ENCODE measurements at places on chromosomes 5 and 9. TPM values are rescaled to one million over a fixed set of nuclear protein-coding genes. Genes with fewer than 3 reads are reported as not detected.
A peak's percentile ranks its signal among the peaks of the same experiment; 100 is the strongest.

DNA sequence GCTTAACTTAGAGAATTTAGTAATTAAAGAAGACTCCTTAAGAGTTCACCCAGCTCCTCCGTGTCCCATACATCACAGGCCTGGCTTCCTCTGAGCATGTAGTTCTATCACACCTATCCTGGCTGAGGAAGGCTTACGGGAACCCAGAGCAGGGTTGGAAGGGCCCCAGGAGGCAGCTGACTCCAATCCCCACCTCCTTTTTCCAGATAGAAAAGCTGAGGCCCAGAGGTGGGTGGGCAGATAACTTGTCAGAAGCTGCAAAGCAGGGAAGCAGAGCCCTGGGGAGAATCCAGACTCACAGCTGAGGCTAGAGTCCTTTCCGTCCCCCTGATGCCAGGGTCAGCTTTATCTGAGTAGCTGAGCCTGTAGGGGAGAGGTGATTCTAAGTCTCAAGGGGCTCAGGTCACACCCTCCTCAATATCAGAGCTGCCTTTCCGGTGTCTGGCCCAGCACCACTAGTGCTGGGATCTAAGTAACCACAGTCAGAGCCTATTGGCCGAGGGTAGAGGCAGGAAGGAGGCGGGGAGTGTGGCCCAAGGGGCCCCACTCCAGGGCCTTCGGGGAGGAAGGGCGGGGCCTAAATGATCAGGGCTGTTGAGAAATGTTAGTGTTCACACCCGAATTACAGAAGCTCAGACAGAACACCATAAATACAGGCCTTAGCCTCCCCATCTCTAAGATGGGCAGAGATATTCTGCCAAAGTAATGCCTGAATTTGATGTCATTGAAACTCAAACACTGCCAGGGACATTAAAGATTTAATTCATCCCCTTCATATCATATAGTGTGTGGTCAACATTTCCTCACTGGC is 9.9 kb downstream of the CCDC69 start:
- H3K27me3 ChIP-seq, result no peaks in the 10 kb centered on the region
- peak overlapping the region; percentile 88 for H3K4me3 ChIP-seq
- H3K27ac ChIP-seq, result peak overlapping the region; percentile 99
- DNase-seq, result peak; percentile 94
- H3K36me3 ChIP-seq, result peaks cover 43% of the 10 kb centered on the region
- peaks cover 75% of the 10 kb centered on the region for H3K4me1 ChIP-seq

DNA sequence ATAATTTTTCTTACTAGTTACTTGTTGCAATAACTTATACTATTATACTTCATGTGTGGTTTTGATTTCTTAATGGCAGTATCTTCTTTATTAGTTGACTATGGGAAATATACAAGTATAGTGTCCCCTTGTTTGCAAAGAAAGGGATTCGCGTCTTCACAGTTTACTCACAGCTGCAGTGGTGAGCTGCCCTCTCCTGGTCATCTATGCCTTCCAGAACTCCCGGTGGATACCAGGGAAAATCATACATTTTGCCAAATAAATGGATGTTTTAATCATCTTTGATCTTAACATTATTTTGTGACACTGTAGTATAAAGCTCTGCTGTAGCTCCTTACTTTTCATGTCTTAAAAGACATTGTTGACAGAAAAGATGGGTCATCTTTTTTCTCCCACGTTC is 142.0 kb downstream of the ZCCHC7 start:
- no peak for DNase-seq
- H3K27ac ChIP-seq, result no peak overlapping the region
- peaks cover 21% of the 10 kb centered on the region for H3K36me3 ChIP-seq
- H3K4me1 ChIP-seq, result peaks cover 13% of the 10 kb centered on the region
- no peaks in the 10 kb centered on the region for H3K27me3 ChIP-seq

- no peaks in the 10 kb centered on the region for H3K4me1 ChIP-seq
- no peak overlapping the region for H3K4me3 ChIP-seq
- H3K27ac ChIP-seq, result no peak overlapping the region
- no peak for DNase-seq
Measured at GRCh38 chr5:74895906-74896305, 29.7 kb upstream of the FAM169A start.

DNA sequence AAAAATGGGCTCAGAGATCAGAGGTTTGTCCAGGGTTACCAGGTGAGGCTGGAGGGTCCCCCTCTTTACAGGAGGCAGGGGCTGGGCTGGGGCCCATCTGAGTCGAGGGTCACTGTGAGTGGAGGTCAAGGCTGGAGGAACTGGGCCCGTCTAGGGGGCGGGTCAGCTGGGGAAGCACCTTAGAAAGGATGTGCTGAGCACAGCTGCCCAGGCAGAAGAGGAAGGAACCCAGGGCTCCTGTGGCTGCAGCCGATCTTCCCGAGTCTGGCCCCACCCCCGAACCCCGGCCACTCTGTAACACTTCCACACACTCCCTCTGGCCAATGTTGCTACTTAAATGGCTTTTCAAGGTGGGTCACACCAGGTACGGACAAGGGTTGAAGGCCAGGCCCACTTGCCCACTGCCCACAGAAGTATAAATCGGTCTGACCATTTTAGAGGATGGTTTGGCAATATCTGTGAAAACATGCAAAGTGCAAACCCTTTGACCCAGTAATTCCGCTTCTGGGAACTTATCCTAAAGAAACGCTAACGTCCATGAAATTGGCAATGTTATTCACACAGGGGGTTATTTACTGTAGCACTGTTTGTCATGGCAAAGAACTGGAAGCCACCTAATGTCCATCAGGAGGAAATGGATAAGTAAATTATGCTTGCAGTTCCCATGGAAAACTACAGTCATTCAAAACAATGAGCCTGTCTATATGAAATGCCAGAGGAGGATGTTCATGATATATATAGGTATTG is 30.5 kb upstream of the EEIG1 start:
- no peaks in the 10 kb centered on the region for H3K27me3 ChIP-seq
- peaks cover 38% of the 10 kb centered on the region for H3K4me1 ChIP-seq
- H3K36me3 ChIP-seq, result peaks cover 9% of the 10 kb centered on the region
- H3K27ac ChIP-seq, result no peak overlapping the region
- no peak overlapping the region for H3K4me3 ChIP-seq
- DNase-seq, result no peak

GRCh38 chr9:93731963-93732362 is 155.6 kb downstream of the PHF2 start:
- no peak for DNase-seq
- H3K4me1 ChIP-seq, result no peaks in the 10 kb centered on the region
- peaks cover 2% of the 10 kb centered on the region for H3K36me3 ChIP-seq
- H3K27ac ChIP-seq, result no peak overlapping the region
- peaks cover 19% of the 10 kb centered on the region for H3K27me3 ChIP-seq
- H3K4me3 ChIP-seq, result no peak overlapping the region

GRCh38 chr5:81019748-81020147 is 59.6 kb downstream of the RASGRF2 start:
- H3K4me3 ChIP-seq, result no peak overlapping the region
- peaks cover 84% of the 10 kb centered on the region for H3K4me1 ChIP-seq
- no peaks in the 10 kb centered on the region for H3K36me3 ChIP-seq
- H3K27ac ChIP-seq, result no peak overlapping the region
- H3K27me3 ChIP-seq, result no peaks in the 10 kb centered on the region

GRCh38 chr5:15579193-15579990 is 79.4 kb downstream of the FBXL7 start:
- H3K27me3 ChIP-seq, result no peaks in the 10 kb centered on the region
- no peaks in the 10 kb centered on the region for H3K4me1 ChIP-seq
- no peak overlapping the region for H3K27ac ChIP-seq
- H3K36me3 ChIP-seq, result no peaks in the 10 kb centered on the region

GRCh38 chr5:172897481-172898217 is 61.6 kb upstream of the RPL26L1 start:
- H3K27me3 ChIP-seq, result no peaks in the 10 kb centered on the region
- H3K4me1 ChIP-seq, result no peaks in the 10 kb centered on the region
- H3K4me3 ChIP-seq, result no peak overlapping the region
- peaks cover 5% of the 10 kb centered on the region for H3K36me3 ChIP-seq
- H3K27ac ChIP-seq, result peak overlapping the region; percentile 1
- DNase-seq, result no peak

- no peaks in the 10 kb centered on the region for H3K36me3 ChIP-seq
- H3K27me3 ChIP-seq, result no peaks in the 10 kb centered on the region
- DNase-seq, result no peak
- H3K27ac ChIP-seq, result no peak overlapping the region
- H3K4me3 ChIP-seq, result no peak overlapping the region
- no peaks in the 10 kb centered on the region for H3K4me1 ChIP-seq
Measured at GRCh38 chr5:136538534-136538933, 173.2 kb upstream of the TRPC7 start.

DNA sequence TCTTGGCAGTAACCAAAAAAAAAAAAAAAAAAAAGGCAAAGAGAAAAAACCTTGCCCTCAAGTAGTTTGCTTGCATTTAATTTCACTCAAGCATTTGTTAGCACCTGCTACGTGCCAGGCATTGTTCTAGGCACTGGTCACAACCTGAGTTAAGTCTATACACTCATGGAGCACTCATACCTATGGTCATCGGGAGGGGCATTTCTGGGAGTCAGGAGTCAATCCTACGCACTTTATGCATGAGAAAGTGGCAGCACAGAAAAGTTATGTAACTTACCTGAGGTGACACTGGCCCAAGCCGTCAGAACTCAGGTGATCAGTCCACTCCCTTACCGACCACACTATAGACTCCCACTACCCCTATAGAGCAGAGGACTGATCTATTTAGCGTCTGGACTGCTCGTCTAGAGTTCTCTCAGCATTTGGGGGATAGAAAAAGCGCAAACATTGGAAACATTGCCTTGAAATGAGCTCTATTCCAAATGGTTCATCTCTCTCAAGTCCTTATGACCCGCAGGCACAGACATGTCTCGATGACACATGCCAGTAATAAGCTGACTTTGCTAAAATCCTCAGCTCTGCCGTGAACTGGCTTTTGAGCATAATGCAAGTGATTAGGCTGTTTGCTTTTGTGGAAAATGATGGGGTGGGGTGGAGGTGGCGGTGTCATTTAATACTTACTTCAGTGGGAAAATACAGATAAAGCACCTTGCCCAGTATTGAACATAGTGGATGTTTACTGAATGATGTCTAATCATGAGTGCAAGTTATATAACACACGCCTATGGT is 160.2 kb downstream of the ARHGEF28 start:
- DNase-seq, result no peak
- H3K4me3 ChIP-seq, result no peak overlapping the region
- H3K27ac ChIP-seq, result no peak overlapping the region
- peaks cover 10% of the 10 kb centered on the region for H3K27me3 ChIP-seq
- no peaks in the 10 kb centered on the region for H3K4me1 ChIP-seq
- no peaks in the 10 kb centered on the region for H3K36me3 ChIP-seq

GRCh38 chr9:90034071-90034470 is 429.3 kb downstream of the GADD45G start:
- H3K4me3 ChIP-seq, result no peak overlapping the region
- no peak for DNase-seq
- H3K4me1 ChIP-seq, result no peaks in the 10 kb centered on the region
- no peaks in the 10 kb centered on the region for H3K36me3 ChIP-seq
- H3K27me3 ChIP-seq, result no peaks in the 10 kb centered on the region

GRCh38 chr9:6733831-6734230 is 23.9 kb upstream of the KDM4C start:
- no peak overlapping the region for H3K27ac ChIP-seq
- H3K36me3 ChIP-seq, result no peaks in the 10 kb centered on the region
- no peak overlapping the region for H3K4me3 ChIP-seq
- DNase-seq, result no peak
- no peaks in the 10 kb centered on the region for H3K4me1 ChIP-seq

GRCh38 chr9:89686126-89686525 is 81.3 kb downstream of the GADD45G start:
- no peak overlapping the region for H3K27ac ChIP-seq
- no peak overlapping the region for H3K4me3 ChIP-seq
- DNase-seq, result no peak

- no peak for DNase-seq
- H3K36me3 ChIP-seq, result no peaks in the 10 kb centered on the region
- peaks cover 3% of the 10 kb centered on the region for H3K27me3 ChIP-seq
- H3K4me1 ChIP-seq, result peaks cover 6% of the 10 kb centered on the region
Measured at GRCh38 chr5:130885027-130885426, 280.0 kb downstream of the HINT1 start.

- H3K27me3 ChIP-seq, result no peaks in the 10 kb centered on the region
- H3K4me1 ChIP-seq, result no peaks in the 10 kb centered on the region
- DNase-seq, result no peak
- H3K4me3 ChIP-seq, result no peak overlapping the region
- H3K27ac ChIP-seq, result no peak overlapping the region
Measured at GRCh38 chr5:2879701-2880100, 128.2 kb upstream of the IRX2 start.

- no peak for DNase-seq
- no peak overlapping the region for H3K4me3 ChIP-seq
- peaks cover 6% of the 10 kb centered on the region for H3K4me1 ChIP-seq
- no peak overlapping the region for H3K27ac ChIP-seq
Measured at GRCh38 chr5:142388696-142389095, 63.9 kb upstream of the SPRY4 start.

DNA sequence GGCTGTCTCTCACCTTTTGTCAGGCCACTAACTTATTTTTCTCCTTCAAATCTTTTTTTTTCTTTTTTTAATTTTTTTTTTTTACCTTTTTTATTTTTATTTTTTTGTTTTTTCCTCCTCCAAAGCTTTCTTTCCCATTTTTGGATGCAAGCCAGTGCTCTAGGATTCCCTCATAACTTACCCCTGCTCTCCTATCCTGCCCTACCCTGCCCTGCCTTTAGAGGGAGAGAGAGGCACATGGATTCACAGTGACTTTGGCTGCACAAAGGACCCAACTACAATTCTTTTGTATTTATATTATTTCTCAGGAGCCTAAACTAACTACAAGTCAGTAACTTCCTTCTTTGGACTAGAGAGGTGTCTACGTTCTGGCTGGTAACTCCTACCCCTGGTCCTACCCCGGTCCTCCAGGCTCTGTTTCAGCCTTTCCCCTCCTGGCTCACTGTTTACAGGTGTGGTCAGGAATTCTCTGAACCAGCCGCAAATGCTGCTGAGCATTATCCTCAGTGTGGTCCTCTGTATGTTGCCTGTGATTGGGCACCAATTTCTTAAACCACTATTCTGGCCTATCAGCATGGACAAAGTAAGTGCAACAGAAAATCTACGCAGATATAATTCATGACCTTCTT is 8.4 kb upstream of the RUSC2 start:
- H3K36me3 ChIP-seq, result no peaks in the 10 kb centered on the region
- no peaks in the 10 kb centered on the region for H3K4me1 ChIP-seq
- H3K27ac ChIP-seq, result no peak overlapping the region
- H3K27me3 ChIP-seq, result peaks cover 5% of the 10 kb centered on the region
- no peak overlapping the region for H3K4me3 ChIP-seq
- peak; percentile 58 for DNase-seq

- H3K36me3 ChIP-seq, result no peaks in the 10 kb centered on the region
- no peaks in the 10 kb centered on the region for H3K4me1 ChIP-seq
- no peak for DNase-seq
Measured at GRCh38 chr9:98552331-98552730, 156.4 kb downstream of the GABBR2 start.

GRCh38 chr5:76400466-76400865 is 2.6 kb upstream of the IQGAP2 start:
- peaks cover 30% of the 10 kb centered on the region for H3K4me1 ChIP-seq
- no peaks in the 10 kb centered on the region for H3K36me3 ChIP-seq
- no peak overlapping the region for H3K4me3 ChIP-seq
- no peak overlapping the region for H3K27ac ChIP-seq

GRCh38 chr9:114725930-114726329 is 43.9 kb upstream of the TEX48 start:
- no peak overlapping the region for H3K27ac ChIP-seq
- H3K4me1 ChIP-seq, result peaks cover 24% of the 10 kb centered on the region
- DNase-seq, result no peak
- peaks cover 7% of the 10 kb centered on the region for H3K36me3 ChIP-seq

TPPP gene
- total RNA-seq, result 0.18 TPM

SPATA31C1 gene
- not detected for total RNA-seq

MARCHF3 gene
- 6.1 TPM for total RNA-seq

SEMA6A gene
- total RNA-seq, result not detected

OGN gene
- total RNA-seq, result not detected

DCANP1 gene
- not detected for total RNA-seq

MOB3B gene
- total RNA-seq, result 0.47 TPM

STK32A gene
- not detected for total RNA-seq

SYK gene
- total RNA-seq, result 0.56 TPM

SH3TC2 gene
- not detected for total RNA-seq

MEIKIN gene
- not detected for total RNA-seq

MEF2C gene
- 0.27 TPM for total RNA-seq

TAS2R1 gene
- total RNA-seq, result not detected

Measured in activated CD8-positive, alpha-beta T cell treated with anti-CD3 and anti-CD28 coated beads for 36 hours (primary cell).